ENCODE measurements at places on chromosomes 3 and 15. TPM values are rescaled to one million over a fixed set of nuclear protein-coding genes. Genes with fewer than 3 reads are reported as not detected.

The TUSC7 gene
- not detected for total RNA-seq

The WNT5A gene
- total RNA-seq, result 18.3 TPM

DNA sequence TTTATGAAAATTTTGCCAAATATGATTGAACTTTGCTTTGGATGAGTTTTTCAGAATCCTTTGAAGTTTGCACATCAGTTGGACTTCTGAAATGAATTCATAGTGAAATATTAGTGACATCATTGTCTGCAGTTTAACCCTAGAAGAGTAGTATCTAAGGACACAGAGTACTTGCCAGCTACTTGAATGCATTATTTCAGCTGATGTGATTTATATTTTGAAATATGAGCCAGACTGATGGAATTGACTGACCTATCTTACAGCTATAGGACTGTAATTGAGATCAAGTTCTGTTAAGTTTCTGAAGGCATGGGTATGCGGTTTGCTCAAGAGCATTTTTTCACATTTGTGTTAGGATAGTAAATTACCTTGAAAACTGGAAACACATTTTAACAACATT lies 51.2 kb downstream of the LYSMD4 start:
- H3K27ac ChIP-seq, result no peak overlapping the region
- H3K4me1 ChIP-seq, result no peaks in the 10 kb centered on the region
- H3K4me3 ChIP-seq, result no peak overlapping the region
- no peak for DNase-seq
- no peaks in the 10 kb centered on the region for H3K27me3 ChIP-seq

The ERICH6 gene
- total RNA-seq, result 0.51 TPM

DNA sequence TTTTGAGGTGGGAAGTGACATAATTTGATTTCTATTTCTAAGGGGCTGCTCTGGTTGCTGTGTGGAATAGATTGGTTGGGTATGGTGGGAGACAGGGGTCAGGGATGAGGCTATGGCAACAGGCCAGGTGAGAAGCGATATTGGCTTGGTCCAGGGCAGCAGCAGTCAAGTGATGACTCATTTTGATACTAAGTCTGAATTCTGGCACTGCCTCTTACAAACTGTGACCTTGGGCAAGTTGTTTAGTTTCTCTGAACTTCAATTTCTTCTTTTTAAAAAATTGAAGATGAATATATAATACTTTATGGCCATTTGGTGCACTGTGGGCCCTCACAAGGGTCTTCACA lies 40.4 kb upstream of the CLSTN2 start:
- peak; percentile 74 for DNase-seq
- H3K4me1 ChIP-seq, result peaks cover 18% of the 10 kb centered on the region
- no peak overlapping the region for H3K27ac ChIP-seq
- H3K36me3 ChIP-seq, result no peaks in the 10 kb centered on the region

The MUC20 gene
- total RNA-seq, result 5.7 TPM

The TPRG1 gene
- total RNA-seq, result 4.4 TPM

All from ovary (tissue), 10 donors.